CD4-positive, CD25-positive, alpha-beta regulatory T cell (primary cell): ENCODE measurements at places on chromosomes 12 and 14. TPM values are rescaled to one million over a fixed set of nuclear protein-coding genes. Genes with fewer than 3 reads are reported as not detected.

GRCh38 chr12:57213058-57213715, 3.4 kb upstream of the NXPH4 start:
- DNase-seq = peak; percentile 77

- no peak for DNase-seq
Observed at GRCh38 chr12:131159660-131160059, 206.0 kb downstream of the ADGRD1 start.

DNA sequence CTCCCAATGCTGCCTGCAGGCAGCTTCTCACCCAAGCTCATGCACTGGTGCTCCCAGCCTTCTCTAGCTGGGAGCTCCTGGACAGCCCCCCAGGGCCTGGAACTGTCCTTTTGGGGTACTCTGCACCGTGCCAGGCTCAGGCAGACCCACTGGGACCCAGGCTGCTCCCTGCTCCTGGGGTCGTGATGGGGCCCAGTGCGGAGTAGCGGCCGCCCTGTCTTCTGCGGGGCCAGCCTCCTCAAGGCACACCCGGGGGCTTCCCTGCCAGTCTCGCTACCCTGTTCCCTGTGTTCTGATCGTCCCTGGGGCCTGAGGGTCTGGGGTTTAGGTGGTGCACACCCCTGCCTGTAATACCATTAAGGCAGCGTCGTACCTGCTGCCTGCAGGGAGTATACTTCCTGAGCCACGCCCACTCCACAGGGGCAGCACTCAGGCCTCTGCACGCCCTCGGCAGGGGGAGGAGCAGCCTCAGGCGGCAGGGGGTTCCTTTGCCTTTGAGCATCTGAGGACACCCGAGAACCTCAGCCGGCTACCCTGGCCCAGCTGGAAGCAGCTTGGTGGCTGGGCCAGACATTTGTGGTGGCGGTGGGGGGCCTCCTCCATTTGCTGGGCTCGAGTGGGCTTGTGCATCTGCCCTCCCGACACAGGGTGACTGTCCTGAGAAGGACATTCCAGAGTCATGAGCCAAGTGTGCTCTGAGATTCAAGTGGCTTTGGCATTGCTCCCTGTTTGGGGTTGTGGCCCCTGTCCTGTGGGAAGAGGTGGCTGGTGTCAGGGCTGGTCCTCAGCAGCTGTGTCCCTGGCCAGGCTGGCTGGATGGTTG, 9.2 kb upstream of the CRIP2 start:
- no peak for DNase-seq

The KRT77 gene
- polyA plus RNA-seq = not detected

- no peak for DNase-seq
Observed at GRCh38 chr14:34161351-34162082, 210.6 kb upstream of the EGLN3 start.

DNA sequence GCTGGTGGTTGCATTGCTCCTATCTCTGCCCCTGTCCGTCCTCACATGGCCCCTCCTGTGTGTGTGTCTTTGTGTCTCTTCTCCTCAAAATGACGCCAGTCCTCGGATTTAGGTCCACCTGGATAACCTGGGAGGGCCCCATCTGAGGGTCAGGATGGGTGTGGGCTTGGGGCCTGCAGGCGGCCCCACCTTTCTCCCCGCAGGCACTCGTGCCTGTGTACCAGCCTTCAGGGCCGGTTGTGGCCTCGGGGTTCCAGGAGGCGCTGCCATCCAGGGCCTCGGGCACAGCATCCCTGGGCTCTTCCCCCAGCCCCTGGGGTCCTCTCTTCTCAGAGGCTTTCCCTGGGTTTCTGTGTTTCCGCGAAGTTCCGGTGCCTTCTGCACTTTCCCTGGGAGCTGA, 54.7 kb downstream of the LRCOL1 start:
- no peak for DNase-seq

- no peak for DNase-seq
Observed at GRCh38 chr14:50928002-50928635, 16.2 kb downstream of the PYGL start.

DNA sequence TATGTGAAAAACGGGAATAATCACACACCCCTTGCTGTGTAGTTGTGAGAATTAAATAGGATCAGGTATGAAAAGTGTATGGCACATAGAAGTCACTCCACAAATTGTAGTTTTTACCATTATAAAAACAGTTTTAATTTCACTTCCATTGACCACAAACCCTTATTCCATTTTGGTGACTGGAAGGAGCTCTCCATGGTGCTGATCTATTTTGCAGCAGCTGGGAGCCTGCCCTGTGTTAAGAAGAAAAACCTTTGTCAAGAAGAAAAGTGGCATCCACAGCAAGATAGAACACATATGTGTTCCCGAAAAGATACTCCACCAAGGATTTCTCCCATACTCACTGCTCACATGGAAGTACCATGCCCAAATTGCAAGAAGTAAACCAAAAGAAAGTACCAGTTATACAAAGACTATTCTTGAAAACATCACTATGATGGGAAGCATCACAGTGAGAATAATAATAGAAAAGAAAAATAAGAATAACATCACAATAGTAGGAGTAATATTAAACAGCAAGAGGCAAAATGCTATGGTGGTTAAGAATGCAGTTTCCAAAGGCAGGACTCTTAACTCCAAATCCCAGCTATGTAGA, 58.7 kb downstream of the TUNAR start:
- DNase-seq = peak; percentile 15

DNA sequence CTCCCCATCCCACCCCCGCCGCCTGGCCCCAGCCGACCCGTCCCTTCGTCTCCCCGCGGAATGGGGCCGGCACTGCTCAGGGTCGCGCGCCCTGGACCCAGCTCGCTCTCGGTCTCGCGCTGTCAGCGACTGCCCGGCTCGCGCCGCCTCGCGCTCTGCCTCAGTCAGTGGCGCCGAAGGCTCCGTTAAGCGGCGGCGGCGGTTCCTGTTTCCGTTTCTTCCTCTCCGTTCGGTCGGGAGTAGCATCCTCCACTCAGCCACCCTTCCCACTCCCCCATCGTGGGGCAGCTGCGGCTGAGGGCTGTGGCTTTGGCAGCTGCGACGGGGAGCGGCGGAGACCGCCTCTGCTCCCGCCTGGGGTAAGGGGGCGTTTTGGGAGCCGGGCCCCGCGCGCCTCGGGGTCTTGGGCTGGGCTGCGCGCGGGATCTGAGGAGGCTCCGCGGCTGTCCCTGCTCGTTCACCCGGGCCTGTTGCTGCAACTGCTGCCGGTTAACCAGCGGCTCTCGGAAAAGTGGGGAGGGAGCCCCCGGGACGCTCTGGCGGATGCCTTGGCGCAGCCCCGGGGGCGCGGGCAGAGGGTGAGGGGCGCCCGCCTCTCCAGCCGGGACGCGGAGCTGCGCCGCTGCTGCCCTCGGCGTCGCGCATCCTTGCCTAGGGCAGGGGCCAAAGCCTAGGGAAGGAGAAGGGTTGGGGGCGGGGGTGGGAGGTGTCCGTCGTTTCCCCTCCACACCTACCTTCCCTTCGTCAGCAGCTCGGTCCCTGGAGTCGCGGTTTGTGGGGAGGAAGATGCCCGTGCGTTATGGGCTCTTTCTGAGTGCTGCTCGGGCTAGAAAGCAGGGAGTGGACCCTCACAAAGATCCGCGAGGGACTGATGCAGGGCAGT, 567 bp downstream of the FUT8 start:
- no peak for DNase-seq

DNA sequence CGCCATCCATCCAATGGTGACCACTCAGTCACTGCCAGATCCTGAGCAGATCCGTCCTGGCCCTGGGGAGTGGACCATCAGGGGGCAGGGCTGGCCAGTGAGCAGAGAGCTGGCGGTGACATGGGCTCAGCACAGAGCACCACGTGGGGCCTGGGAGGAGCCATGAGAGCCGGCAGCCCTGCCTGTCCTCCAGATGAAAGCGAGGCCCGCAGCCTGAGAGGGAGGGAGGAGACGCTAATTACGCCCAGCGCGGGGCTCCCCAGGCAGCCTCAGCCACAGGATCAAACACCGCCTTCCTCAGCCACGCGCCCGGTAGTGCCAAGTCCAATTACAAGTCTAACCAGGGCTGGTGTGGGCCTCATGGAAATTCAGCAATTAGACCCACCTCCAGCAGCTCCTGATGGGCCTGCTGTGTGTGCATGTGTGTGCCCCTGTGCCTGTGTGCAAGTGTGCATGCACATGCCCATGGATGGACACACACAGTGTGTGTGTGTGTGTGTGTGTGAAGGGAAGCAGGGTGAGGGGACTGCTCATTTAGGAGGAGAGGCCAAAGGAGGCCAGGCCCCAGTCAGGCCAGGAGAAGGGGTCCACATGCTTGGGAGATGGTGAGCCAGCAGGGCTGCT, 68.0 kb downstream of the KIF26A start:
- DNase-seq = no peak
